SW 1271 (cell line): ENCODE measurements at places on chromosomes 1 and 21.
A peak's percentile ranks its signal among the peaks of the same experiment; 100 is the strongest.

DNA sequence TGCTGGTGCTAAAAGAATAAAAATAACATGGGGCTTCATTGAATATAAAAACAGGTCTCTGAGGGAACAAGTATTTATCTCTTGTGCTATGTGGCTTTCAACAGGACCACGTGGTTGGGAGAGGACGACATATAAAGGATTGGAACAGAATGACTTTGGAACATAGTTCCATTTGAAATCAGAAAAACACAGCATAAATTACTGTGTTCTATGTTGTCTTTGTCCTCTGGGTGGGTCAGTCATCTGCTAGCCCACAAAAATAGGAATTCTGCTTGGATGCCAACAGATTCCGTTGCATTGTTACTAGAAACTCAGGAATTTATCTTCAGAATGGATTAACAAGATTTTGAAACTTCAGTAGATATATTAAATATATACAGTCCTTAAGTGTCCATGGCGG is 5.9 kb downstream of the CEP85 start:
- no peak for DNase-seq

DNA sequence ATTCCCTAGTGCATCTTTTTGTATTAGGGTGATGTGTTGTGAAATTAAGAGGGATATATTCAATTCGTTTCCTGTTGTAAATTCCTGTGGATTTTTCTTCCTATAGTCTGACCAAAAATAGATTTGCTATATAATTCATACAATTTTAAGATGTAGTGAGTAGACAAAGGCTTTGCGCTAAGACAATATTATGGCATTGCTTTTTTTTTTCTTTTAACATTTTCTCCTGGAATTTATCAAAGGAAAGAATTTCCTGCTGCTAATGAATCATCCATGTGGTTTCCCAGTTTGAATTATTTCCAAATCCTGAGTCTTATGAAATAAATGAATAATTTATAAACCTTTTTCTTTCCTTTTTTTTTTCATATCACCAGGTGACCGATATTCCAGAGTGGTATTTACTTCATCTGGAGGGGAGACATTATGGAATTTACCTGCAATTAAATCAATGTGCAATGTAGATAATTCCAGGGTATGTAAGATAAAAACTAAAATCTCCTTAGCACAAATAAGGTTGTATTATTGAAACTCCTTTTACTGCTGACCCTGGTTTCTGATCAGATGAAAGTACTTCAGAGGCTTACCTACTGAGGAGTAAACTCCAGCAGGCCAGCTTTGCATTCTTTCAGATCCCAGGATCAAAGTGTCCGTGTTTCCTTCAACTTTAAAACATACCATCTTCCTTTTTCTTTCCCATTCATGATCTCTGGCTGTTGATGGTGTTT is 148.4 kb downstream of the TLR5 start:
- no peak for DNase-seq

- DNase-seq = no peak
These were observed 5.9 kb downstream of the PDC start for GRCh38 chr1:186454981-186455380.

DNA sequence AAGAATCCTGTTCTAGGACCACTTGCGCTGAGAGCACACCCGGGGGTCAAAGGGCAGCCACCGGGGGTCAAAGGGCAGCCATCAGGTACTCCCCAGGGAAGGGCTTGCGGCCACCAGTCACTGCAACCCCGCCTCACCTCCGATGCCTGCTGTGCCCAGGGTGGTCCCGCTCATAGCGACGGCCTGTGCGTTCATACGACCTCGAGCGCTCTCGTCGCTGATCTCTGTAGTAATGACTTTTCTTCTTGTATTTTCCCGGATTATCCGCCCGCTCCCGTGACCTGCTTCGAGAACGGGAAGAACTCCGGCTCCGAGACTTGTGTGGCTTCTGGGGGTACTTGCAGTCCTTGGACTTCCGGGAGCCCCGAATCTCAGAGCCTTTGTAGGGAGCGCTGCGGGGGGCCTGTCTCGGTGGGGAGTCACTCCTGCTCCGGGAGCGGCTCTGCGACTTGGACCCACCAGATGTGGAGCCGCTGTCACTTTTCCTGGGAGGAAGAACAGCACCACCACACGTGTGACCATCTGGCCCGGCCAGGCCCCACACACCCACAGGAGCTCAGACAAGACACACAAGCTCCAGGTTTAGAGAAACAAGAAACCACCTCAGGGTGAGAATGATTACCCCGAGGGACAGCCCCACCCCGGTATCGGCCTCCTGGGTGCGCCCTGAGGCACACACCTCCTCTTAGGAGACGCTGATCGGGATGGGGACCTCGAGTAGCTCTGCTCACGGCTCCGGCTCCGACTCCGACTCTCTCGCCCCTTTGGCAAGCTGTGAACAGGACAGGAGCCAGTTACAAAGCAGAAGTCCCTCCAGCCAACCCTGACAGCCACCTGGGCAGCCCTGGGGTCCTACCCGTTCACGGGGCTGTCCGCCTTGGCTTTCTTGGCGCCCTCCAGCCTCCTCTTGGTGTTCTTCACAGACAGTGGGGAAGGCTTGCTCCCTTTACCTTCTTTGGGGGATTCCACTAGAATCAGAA is 11.7 kb downstream of the CCNL2 start:
- DNase-seq = no peak

GRCh38 chr1:198678901-198679329 is 40.1 kb downstream of the PTPRC start:
- DNase-seq = no peak

- peak; percentile 38 for DNase-seq
These were observed 112.3 kb upstream of the TRABD2B start for GRCh38 chr1:48109390-48110013.

DNA sequence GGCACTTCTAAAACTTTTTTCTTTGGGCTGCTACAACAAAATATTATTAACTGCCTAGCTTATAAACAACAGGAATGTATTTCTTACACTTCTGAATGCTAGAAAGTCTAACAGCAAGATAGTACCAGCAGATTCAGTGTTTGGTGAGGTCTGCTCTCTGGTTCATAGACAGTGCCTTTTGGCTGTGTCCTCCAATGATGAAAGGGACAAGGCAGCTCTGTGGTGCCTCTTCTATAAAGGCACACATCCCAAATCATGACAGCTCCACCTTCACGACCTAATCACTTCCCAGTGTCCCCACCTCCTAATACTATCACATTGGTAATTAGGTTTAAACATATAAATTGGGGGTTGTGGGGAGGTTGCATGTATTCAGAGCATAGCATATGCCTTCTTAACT is 9.5 kb downstream of the CFH start:
- DNase-seq = no peak

DNA sequence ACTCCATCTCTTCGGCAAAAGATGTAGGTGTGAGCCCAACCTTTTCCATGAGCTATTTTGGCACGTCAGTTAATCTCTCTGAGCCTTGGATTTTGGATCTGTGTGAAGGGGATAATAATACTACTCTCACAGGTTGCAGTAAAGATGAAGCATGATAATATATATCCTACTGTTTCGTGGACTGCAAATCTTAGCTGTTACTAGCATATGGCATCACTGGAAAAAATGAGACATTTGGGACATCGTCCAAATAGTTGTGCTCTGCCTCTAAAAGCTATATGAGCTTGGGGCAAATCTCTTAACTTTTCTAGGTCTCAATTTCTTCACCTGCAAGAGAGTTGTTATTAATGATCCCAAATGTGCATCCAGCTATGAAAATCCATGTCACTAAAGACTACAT is 147.4 kb upstream of the ZRANB2 start:
- DNase-seq = no peak

DNA sequence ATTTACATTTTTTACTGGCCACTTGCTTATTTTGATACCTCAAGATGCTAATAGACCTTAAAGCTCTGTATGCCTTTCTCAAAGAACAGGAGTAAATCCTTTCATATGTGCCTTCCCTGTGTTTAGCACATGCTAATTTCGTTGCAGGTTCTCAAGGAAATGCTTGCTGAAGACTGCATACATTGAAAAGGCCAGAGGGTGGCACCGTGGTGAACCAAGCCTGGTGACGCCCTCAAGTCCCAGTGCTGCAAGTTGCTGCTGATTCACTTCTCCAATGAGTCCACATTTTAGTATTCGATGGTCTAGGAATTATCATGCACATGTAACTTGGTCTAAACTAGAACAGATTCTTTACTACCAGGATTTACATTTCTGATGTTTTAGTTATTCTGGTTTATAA is 94.1 kb downstream of the CLDN17 start:
- peak; percentile 2 for DNase-seq

DNA sequence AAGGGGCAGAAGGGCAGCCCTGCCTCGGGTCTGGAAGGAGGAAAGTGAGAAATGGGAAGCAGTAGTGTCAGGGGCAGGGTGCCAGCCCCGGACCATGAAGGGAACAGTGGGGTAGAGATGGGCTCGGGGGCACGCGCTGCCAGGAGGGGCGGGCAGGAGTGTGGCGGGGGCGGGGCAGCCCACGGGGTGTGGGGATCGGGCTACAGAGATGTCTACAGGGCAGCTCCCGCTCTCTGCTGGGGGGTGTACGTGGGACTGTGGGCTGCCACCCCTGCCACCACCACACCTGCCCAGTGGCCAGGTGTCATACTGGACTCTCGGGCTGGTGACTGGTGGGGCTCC is 7.4 kb downstream of the ARHGEF16 start:
- DNase-seq = no peak

GRCh38 chr1:223515926-223516325 is 122.7 kb downstream of the CCDC185 start:
- no peak for DNase-seq

- DNase-seq = no peak
These were observed 122.6 kb upstream of the CHRM3 start for GRCh38 chr1:239263801-239264200.

DNA sequence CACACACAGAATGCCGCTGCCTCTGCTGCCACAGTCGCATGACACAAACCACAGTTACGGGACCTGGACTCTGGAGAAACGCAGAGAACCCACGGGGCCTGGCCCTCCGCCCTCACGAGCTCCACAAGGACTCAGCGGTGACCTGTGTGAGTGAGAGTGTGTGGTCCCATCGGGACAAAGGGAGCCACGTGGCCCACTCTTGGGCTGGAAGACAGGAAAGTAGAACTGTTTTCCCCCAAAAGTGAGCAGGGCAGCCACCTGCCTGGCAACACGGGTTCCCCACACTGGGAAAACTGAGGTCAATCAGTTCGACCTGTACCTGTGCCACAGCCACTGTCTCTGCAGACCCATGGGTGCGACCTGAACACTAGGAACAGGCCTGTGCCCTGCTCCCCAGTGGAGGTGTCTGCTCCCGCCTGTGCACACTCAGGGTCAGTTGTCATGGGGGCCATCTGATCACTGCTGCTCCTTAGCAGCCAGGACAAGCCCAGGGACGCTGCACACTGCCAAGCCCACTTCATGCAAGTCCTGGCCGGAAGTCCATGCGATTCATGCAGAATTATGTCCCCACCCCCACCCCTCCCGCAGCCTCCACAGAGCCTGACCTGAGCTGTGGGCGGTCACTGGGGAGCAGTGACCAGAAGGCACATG is 54.4 kb upstream of the ADARB1 start:
- DNase-seq = no peak

DNA sequence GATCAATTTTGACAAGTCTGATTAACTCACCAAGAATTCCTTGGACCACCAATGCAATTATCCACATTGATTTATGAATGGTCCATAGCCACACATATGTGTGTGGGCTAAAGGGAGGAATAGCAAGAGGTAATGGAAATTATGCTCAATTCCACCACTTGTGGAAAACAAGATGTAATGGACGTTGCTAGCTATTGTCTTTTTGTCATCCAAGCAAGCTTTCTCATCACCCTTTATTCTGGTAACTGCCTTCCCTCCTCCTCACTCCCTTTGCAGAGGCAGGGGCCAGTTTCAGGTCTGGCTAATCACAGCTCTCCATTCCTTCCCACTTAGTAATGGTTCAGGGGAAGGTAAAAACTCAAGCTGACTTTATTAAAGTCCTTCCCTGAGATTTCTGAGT is 24.7 kb upstream of the RAB3GAP2 start:
- no peak for DNase-seq

- DNase-seq = no peak
These were observed 111.1 kb upstream of the BEND5 start for GRCh38 chr1:48887796-48888195.

GRCh38 chr1:111842411-111842810 is 86.7 kb downstream of the DDX20 start:
- no peak for DNase-seq

GRCh38 chr1:90187323-90187585 is 192.3 kb downstream of the ZNF326 start:
- no peak for DNase-seq

DNA sequence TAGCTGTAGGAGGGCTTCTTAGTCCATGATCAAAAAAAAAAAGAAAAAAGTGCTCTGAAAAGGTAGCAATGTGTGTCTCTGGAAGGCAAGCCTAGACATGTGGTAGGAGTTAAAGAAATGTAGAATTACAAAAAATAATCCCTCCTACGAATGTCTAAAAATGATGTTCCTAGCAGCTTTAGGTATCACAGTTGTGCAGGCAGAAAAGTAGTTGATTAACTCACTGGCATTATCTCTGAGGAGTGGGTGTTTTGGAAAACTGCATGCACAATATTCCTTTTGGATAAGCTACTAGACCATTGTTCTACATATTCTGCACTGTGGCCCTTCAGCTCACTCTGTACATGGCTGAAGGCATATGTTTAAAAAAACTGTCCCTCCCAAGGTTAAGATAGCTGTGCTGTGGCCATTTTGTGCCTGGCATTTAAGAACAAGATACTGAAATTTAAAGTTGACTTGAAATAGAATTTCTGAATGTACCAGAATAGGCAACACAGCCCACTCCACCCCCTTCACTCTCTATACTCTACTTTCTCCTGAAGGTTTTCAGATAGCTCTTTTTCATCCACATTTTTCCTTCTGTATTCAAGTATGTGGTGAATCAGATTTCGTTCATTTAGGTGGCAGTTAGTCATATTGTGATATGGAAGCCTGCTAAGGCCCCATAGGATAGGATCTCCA is 463.9 kb upstream of the LRRC7 start:
- DNase-seq = no peak

GRCh38 chr1:150567717-150568593 is 11.5 kb downstream of the MCL1 start:
- DNase-seq = peak; percentile 67

GRCh38 chr1:21436488-21437340 is 3.2 kb upstream of the NBPF3 start:
- DNase-seq = no peak

GRCh38 chr1:89310976-89311375 is 38.3 kb upstream of the GBP5 start:
- DNase-seq = no peak

GRCh38 chr1:157288996-157289395 is 150.8 kb upstream of the ETV3 start:
- no peak for DNase-seq
